ENCODE measurements at places on chromosomes 1 and 21. TPM values are rescaled to one million over a fixed set of nuclear protein-coding genes. Genes with fewer than 3 reads are reported as not detected.

Gene CCDC17
- total RNA-seq, result 1.6 TPM

Gene C1orf87
- not detected for total RNA-seq

Gene FAM72C
- not detected for total RNA-seq

Gene GLUL
- 440 TPM for total RNA-seq

GRCh38 chr1:203692565-203693470, 66.2 kb downstream of the ATP2B4 start:
- DNase-seq, result peak; percentile 80
- no peak overlapping the region for H3K4me3 ChIP-seq

GRCh38 chr1:35642471-35642955, 1.2 kb upstream of the PSMB2 start:
- no peaks in the 10 kb centered on the region for H3K4me1 ChIP-seq
- H3K4me3 ChIP-seq, result no peak overlapping the region
- no peak for DNase-seq
- no peaks in the 10 kb centered on the region for H3K27me3 ChIP-seq
- no peaks in the 10 kb centered on the region for H3K36me3 ChIP-seq

DNA sequence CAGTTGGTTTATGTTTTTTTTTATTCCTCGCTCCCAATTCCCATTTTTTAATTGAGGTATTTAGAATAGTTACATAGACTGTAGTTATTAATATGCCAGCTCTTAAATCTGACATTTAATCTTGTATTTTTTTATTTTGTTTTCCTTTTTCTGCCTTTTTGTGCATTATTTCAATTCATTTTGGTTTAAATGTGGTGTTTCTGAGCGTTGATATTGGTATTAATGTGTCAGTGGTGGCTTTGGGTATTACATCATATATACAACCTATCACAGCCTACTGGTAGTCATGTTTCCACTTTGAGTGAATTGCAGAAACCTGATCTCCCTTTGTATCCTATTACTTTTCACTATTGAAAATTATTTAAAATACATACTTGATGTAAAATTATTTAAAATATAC, 1027.3 kb downstream of the KCNT2 start:
- DNase-seq, result no peak
- H3K4me3 ChIP-seq, result no peak overlapping the region
- no peaks in the 10 kb centered on the region for H3K36me3 ChIP-seq
- H3K27me3 ChIP-seq, result no peaks in the 10 kb centered on the region
- no peak overlapping the region for H3K27ac ChIP-seq

DNA sequence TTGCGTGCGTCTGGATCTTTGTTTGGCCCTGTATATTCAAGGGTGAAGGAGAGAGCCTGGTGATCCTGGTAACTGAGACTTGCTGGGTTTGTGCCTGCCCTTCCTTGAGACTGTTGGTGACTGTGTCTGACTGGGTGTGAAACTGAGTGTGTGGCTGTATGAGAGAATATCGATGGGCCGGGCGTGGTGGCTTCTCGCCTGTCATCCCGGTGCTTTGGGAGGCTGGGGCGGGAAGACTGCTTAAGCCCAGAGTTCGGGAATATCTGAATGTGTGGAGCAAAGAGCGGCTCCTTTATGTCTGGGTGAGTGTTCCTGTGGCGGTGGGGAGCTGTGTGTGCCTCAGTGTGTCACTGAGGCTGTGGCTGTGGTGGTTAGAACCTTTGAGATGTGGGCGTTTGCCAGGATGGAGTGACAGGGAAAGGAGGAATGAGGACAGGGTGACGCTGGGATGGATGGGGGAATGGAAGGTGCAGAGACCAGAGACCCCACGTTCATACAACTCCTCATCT, 2.7 kb upstream of the MARCKSL1 start:
- H3K27me3 ChIP-seq, result no peaks in the 10 kb centered on the region
- DNase-seq, result no peak
- H3K4me3 ChIP-seq, result no peak overlapping the region
- H3K4me1 ChIP-seq, result peaks cover 6% of the 10 kb centered on the region

- peaks cover 5% of the 10 kb centered on the region for H3K27me3 ChIP-seq
- DNase-seq, result no peak
- peak overlapping the region; percentile 16 for H3K4me3 ChIP-seq
- no peaks in the 10 kb centered on the region for H3K36me3 ChIP-seq
Observed at GRCh38 chr1:47709019-47709871, 271.4 kb downstream of the FOXD2 start.

DNA sequence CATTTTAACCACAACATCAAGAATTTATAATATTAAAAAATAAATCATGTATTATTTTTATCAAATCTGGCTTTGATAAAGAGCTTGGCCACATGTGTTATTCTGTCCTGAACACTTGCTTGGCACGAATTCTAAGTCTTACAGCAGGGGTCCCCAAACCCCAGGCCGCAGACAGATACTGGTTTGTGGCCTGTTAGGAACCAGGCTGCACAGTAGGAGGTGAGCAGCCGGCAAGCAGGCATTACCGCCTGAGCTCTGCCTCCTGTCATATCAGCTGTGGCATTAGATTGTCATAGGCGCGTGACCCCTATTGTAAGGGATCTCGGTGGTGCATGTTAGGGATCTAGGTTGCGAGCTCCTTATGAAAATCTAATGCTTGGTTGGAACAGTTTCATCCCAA, 127.6 kb upstream of the IVNS1ABP start:
- no peak for DNase-seq
- no peaks in the 10 kb centered on the region for H3K36me3 ChIP-seq
- no peak overlapping the region for H3K27ac ChIP-seq
- H3K4me1 ChIP-seq, result peaks cover 8% of the 10 kb centered on the region
- no peaks in the 10 kb centered on the region for H3K27me3 ChIP-seq

DNA sequence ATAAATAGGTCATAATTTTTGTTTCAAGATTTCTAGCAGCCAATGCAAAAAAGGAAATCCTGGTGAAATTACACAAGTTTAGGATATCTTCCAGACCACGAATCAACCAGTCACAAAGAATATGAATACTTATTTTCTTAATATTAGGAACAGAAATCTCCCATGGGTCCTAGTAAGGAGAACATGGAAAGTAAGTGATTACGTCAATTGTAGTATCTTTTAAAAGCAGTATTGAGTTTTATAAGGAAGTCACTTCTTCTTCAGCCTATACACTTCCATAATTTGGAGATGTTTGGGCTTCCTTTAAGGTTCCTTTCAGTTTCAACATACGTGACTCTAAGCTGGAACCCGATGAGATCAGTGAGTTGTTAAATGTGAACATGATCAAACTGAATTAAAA, 534.5 kb downstream of the USP25 start:
- no peaks in the 10 kb centered on the region for H3K36me3 ChIP-seq
- H3K27me3 ChIP-seq, result no peaks in the 10 kb centered on the region
- no peak for DNase-seq
- H3K27ac ChIP-seq, result no peak overlapping the region
- no peaks in the 10 kb centered on the region for H3K4me1 ChIP-seq

- H3K27ac ChIP-seq, result no peak overlapping the region
- no peaks in the 10 kb centered on the region for H3K36me3 ChIP-seq
- no peaks in the 10 kb centered on the region for H3K4me1 ChIP-seq
Observed at GRCh38 chr1:44467566-44467965, 62.5 kb downstream of the RNF220 start.

- no peak for DNase-seq
- H3K27ac ChIP-seq, result no peak overlapping the region
- H3K27me3 ChIP-seq, result no peaks in the 10 kb centered on the region
- no peaks in the 10 kb centered on the region for H3K36me3 ChIP-seq
- no peak overlapping the region for H3K4me3 ChIP-seq
Observed at GRCh38 chr1:50038237-50038809, 14.6 kb upstream of the AGBL4 start.

GRCh38 chr1:63603810-63604209, 10.6 kb downstream of the PGM1 start:
- DNase-seq, result no peak
- no peaks in the 10 kb centered on the region for H3K4me1 ChIP-seq
- no peak overlapping the region for H3K27ac ChIP-seq
- no peaks in the 10 kb centered on the region for H3K27me3 ChIP-seq

- no peaks in the 10 kb centered on the region for H3K27me3 ChIP-seq
- H3K4me3 ChIP-seq, result no peak overlapping the region
- no peaks in the 10 kb centered on the region for H3K4me1 ChIP-seq
- no peak overlapping the region for H3K27ac ChIP-seq
Observed at GRCh38 chr1:206678490-206678889, 6.2 kb upstream of the MAPKAPK2 start.

DNA sequence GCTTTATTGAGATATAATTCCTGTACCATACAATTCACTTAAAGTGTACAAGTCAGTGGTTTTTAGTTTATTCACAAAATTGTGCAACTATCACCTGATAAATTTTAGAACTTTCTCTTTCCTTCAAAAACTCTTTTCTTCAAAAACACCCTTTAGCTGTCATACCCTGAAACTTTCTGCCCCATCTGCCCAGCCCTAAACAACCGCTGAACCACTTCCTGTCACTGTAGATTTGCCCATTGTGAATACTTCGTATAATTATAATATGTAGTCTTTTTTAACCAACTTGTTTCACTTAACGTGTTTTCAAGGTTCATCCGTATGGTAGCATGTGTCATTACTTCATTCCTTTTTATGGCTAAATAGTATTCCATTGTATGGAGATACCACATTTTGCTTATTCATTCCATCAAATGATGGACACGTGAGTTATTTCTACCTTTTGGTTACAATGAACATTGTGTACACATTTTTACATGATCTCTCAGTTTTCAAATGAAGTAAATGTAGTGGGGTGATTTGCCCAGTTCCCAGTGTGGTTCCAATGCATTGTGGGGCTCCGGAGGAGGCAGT, 37.9 kb downstream of the WNT4 start:
- DNase-seq, result no peak
- no peak overlapping the region for H3K27ac ChIP-seq
- no peaks in the 10 kb centered on the region for H3K36me3 ChIP-seq
- no peak overlapping the region for H3K4me3 ChIP-seq

DNA sequence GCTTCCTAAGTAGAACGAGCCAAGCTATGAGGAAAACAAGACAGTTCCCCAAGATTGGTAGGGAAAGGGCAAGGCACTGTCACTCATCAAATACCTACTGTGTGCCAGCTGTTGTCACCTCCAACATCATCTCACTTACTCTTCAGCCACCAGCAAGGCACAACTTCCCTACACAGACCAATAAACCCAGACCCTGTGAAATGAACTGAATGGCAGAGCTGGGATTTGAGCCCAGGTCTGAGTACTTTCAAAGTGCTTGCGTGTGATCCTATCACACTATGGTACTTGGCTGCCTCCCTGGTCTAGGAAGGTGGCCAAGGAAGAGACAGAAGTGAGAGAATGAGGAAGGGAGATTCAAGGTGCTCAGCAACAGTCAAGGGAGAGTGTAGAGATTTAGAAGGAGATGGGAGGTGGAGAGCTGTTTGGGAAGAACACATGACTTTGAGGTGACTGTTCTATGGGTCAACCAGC, 16.7 kb upstream of the TRIM63 start:
- no peaks in the 10 kb centered on the region for H3K27me3 ChIP-seq
- no peak overlapping the region for H3K4me3 ChIP-seq
- no peak overlapping the region for H3K27ac ChIP-seq
- no peaks in the 10 kb centered on the region for H3K36me3 ChIP-seq

DNA sequence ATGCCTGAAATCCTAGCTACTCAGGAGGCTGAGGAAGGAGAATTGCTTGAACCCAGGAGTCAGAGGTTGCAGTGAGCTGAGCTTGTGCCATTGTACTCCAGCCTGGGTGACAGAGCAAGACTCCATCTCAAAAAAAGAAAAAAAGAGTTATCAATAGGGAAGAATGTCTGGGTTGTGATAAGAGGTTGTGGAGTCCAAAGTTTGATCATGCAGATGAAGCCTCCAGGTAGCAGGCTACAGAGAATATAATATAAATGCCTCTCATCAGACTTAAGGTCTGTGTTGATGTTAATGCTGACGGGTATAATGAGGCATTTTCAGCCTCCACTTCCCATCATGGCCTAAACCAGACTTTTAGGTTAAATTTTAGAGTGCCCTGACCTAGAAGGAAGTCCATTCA, 24.6 kb downstream of the TLR5 start:
- H3K27ac ChIP-seq, result no peak overlapping the region
- H3K4me3 ChIP-seq, result no peak overlapping the region
- no peaks in the 10 kb centered on the region for H3K36me3 ChIP-seq
